ENCODE measurements at places on chromosomes 5 and 9. TPM values are rescaled to one million over a fixed set of nuclear protein-coding genes. Genes with fewer than 3 reads are reported as not detected.
A peak's percentile ranks its signal among the peaks of the same experiment; 100 is the strongest.

- DNase-seq = peak; percentile 12
Observed at GRCh38 chr5:159210210-159210661, 883 bp upstream of the RNF145 start.

DNA sequence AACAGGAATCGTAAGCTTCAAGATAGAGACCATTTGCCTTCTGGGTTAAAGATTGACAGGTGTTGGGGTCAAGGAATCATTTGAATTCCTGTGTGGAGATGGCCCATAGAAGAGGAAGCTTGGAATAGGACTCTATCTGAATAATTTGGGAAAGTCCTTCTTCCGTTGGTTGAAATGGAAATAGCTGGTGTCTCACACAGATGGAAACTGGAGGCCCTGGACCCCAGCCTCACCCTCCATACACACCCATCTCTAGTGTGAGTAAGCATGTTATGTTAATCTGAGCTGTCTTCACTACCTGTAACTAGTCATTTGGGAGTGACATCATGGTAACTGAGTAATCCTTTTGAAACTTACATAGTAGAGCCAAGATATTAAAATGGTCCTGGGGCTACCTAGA is 184.4 kb downstream of the CD180 start:
- DNase-seq = no peak

DNA sequence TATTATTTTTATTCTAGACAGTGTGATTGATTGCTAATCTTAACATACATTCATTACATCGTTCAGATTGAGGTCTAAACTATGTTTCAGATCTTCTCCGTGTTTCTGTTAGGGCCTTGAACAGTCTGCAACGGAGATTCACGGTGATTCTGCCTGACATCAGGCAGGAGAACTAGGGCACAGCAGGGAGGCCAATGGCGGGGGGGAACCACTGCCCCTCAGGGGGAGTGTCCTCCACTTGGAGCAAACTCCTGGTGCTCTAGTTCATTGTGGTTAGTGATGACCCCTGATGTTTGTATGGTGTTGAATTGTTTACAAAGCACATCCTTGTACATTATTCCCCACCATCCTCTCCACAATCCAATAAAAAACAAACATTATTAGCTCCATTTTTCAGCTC is 173.5 kb downstream of the ZNF608 start:
- no peak for DNase-seq

GRCh38 chr5:179345433-179346321 is at the start of gene ADAMTS2:
Gene ADAMTS2, minus strand, starts transcription at chr5:179345461. Its CDS starts 133 bp downstream, at chr5:179345328.
- DNase-seq = peak; percentile 50

PALM2AKAP2 gene
- 0.64 TPM for total RNA-seq

GRCh38 chr9:91033797-91034196 is 232.2 kb downstream of the SYK start:
- peak; percentile 50 for DNase-seq
